ENCODE measurements at places on chromosomes 13 and 19. TPM values are rescaled to one million over a fixed set of nuclear protein-coding genes. Genes with fewer than 3 reads are reported as not detected.

Gene CBY2
- total RNA-seq = not detected

Gene WDR87
- not detected for total RNA-seq

Gene THSD8
- total RNA-seq = not detected

Gene CEACAM3
- total RNA-seq = not detected

Gene LGALS7
- not detected for total RNA-seq

Gene GRIN2D
- total RNA-seq = 0.67 TPM

Gene FPR2
- total RNA-seq = not detected

Gene CTXN1
- total RNA-seq = 0.34 TPM

Gene ZNF701
- 17.4 TPM for total RNA-seq

Measured in melanocyte of skin (primary cell).